NCI-H226 (cell line): ENCODE measurements at places on chromosomes 11 and 22.

DNA sequence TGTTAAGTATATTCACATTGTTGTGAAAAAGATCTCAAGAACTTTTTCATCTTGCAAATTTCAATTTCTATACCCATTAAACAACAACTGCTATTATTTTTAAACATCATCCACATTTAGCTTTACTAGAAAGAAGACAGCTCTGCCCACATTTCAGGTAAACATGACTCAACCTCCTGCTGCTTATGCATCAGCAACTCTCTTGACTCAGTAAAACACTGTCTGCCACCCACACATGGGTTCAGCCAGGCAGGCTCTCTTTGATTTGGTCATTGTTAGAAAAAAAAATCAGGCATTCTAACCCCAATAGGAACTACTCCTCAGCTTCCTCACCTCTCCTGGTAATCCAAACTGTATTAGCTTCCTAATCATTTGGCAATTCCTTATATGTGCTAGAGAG is 5.1 kb upstream of the ENDOD1 start:
- DNase-seq: peak; percentile 46

DNA sequence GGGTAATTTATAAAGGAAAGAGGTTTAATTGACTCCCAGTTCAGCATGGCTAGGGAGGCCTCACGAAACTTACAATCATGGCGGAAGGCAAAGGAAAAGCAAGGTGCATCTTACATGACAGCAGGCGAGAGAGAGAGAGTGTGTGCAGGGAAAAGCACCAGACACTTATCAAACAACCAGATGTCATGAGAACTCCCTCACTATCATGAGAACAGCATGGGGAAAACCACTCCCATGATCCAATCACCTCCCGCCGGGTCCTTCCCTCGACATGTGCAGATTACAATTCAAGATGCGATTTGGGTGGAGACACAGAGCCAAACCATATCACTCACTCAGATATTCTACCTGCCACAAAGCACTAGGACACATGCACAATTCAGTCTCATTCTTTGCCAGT is 48.1 kb upstream of the HMGXB4 start:
- DNase-seq: no peak

- DNase-seq: no peak
Observed at GRCh38 chr11:75717608-75718418, at the start of gene MOGAT2. Gene MOGAT2, plus strand, starts transcription at chr11:75717838. Its CDS starts 51 bp downstream, at chr11:75717889.

GRCh38 chr11:46665356-46665755 is 35.1 kb downstream of the ARHGAP1 start:
- no peak for DNase-seq

GRCh38 chr22:44583061-44583760 is 85.2 kb upstream of the RTL6 start:
- DNase-seq: no peak

GRCh38 chr22:31106001-31106571 is 1.3 kb downstream of the SELENOM start:
- DNase-seq: no peak

- no peak for DNase-seq
Observed at GRCh38 chr22:24389680-24390079, 37.7 kb upstream of the ADORA2A start.

- no peak for DNase-seq
Observed at GRCh38 chr11:84825106-84825660, 802.0 kb downstream of the DLG2 start.
